ENCODE measurements at places on chromosomes 5 and 9.

DNA sequence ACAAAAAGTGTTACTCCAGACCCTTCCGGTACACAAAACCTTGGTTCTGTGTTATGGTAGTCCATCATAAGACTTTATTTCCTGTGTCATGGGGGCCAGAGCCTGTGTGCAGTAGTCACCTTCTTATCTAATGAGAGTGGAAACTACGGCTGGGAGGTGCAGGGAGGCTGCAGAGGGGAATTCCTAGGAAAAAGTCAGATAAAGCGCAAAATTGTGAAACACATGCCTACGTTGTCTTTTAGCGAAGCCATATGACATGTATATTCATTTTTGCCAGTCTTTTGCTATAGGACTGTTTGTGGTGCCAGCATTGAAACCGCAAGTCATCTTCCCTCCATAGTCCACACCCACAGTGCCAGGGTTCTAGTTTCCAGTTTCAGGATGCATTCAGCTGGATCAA, 80.7 kb downstream of the PPARGC1B start:
- DNase-seq, result no peak

GRCh38 chr5:83312663-83313062, 158.9 kb upstream of the VCAN start:
- DNase-seq, result no peak

- DNase-seq, result no peak
Observed at GRCh38 chr5:181131514-181131913, 545 bp upstream of the OR2V1 start.

DNA sequence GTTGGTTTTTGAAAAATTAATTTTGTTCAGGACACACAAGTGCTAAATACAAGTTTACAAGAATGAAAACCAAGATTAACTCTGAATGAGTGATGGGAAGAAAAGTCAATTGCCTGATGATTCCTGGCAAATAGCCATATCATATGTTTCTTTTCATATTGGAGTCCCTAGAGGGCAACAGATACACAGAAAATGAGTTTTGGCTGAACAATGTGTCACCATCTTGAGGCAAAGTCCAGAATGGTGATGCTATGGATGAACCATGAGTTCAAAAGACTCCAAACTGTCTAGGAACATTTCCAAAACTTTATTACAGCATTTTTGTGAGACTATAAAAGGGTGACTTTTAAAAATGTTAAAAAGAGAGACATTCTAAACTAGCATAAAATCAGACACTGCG, 382.9 kb downstream of the TMEM161B start:
- no peak for DNase-seq

DNA sequence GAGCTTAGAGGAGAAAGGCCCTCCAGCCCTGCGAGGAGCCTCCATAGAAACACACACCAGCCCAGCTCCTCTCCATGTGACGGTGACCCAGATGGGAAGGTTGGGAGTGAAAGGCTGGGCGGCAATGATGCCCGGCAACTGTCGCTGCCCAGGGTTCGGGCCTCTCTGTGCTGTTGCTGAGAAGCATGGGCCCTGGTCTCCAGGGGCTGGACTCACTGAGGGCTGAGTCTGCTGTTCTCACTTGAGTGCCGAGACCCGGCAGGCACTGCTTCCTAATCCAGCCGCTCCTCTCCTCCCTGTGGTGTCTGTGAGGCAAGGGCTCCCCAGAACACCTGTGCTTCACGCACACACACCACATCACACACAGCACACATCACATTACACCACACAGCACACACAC, 493.6 kb downstream of the GADD45G start:
- DNase-seq, result no peak

DNA sequence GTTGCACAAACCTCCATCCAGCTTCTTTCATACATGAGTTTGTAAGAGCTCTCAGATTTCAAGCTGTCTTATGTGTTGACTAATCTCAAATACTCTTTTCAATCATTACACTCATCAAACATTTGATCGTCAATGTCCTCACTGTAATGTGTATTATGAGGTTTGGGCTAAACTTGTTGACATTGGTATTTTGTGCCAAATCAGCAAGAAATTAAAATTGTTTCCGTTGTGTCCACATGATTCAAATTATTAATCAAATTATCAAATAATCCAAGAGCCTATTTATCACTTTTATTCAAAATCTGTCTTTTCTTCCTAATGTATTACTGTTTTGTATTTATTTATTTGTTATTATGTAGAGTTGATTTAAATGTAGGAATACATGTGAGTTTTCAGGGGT, 283.4 kb downstream of the GAS1 start:
- DNase-seq, result no peak

GRCh38 chr9:84554069-84554664, 115.4 kb upstream of the NTRK2 start:
- DNase-seq, result no peak

- DNase-seq, result no peak
Observed at GRCh38 chr5:124956471-124957029, 210.1 kb upstream of the ZNF608 start.

DNA sequence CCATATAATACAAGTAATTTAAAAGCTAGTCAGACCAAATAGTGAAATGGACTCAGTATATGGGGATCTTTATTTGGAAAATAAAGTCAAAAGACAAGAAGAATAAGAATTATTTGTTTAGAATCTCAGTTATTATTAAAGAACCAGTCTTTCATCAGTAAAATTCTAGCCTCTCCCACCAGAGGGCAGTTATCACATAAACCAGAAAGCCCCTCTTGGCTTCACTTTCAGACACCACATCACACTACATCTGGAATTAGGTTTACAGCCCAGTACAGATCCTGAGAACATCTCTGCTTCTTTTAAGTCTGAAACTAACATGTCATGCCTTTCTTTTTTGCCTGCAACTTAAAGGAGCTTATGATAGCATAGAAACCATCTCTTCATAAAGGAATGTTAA, 12.2 kb upstream of the HSPB3 start:
- DNase-seq, result no peak

DNA sequence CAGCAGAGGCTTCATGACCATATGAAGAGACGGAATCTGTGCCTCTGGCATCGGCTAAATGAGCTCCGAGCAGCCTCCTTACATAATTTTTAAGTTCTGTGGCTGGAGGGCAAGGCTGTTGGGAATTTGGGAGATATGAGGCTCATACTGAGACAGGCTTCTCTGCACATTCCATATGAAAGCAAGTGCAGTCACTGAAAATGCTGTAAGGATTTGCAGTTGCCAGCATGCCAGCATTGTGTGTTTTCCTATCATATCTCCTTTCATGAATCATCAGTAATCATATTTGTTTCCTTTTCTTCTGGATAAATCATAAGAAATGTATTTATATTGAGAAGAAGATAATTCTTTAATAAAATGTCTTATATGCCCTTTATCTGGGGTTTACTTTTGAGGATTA, 775.4 kb downstream of the SEMA5A start:
- no peak for DNase-seq

- no peak for DNase-seq
Observed at GRCh38 chr5:154409230-154409840, 36.5 kb upstream of the SAP30L start.

- DNase-seq, result no peak
Observed at GRCh38 chr5:6372251-6373080, 5.9 kb downstream of the MED10 start.

DNA sequence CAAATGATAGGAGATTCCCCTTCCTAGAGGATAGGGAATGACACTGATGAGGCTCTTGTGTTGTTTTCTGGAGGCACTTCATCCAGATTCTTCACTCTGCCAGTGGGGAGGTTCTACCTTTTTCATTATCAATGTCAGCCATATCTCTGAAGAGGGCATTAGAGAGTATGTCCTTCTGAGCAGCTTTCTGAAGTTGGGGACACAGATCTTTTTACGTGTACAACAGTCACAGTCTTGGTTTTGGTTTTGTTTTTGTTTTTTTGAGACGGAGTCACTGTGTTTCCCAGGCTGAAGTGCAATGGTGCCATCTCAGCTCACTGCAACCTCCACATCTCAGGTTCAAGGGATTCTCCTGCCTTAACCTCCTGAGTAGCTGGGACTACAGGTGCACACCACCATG, 22.6 kb downstream of the CENPH start:
- DNase-seq, result no peak

DNA sequence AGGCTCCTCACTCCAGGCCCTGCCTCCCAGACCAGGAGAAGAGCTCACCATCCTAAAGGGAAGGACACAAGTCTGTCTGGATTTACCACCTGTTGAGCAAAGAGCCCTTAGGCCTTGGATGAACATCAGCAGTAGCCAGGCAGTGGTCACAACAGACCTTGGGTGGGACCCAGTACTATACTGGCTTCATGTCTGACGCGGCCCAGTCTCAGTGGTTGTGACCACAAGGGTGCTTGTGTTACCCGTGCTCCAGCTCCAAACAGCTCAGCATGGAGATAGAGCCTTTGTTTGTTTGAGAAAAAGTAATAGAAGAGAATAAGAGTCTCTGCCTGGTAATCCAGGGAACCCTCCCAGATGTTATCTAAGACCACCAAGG, 617.4 kb downstream of the BRINP1 start:
- no peak for DNase-seq

- no peak for DNase-seq
Observed at GRCh38 chr5:150147670-150148069, 8.0 kb downstream of the PDGFRB start.

DNA sequence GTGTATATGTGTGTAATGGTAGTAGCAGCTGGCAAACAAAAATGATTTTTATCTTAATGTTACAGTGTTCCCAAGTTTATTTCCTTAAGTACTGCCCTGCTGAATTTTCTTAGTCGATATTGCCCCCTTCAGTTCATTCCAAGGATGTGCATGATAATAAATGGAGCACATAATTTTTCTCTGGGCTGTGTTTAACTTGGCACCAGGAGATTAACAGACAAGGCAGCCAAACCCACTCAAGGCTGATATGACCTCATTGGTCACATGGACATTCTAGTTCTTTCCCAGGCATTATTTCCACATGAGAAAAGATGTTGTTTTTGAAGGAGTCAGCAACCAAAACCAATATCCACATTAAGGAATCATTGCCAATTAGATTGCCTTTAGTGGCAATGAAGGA, 61.8 kb downstream of the COX7C start:
- no peak for DNase-seq

GRCh38 chr9:95175523-95175922, 142.0 kb downstream of the FANCC start:
- no peak for DNase-seq

GRCh38 chr5:156147944-156148285, 179.0 kb upstream of the SGCD start:
- DNase-seq, result no peak

DNA sequence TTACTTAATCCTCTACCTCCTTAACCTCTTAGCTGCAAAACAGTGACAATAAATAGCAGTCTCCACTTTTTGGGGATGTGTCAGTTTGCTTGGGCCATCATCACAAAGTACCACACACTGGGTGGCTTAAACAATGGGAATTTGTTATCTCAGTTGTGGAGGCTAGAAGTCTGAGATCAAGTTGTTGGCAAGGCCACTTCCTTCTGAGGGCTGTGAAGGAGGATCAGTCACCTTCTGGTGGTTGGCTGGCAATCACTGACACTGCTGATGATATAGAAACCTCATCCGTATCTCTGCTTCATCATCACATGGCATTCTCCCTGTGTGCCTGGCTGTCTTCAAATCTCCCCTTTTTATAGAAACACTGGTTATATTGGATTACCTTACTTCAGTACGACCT, 187.1 kb upstream of the TBC1D2 start:
- DNase-seq, result no peak

- DNase-seq, result no peak
Observed at GRCh38 chr5:74535926-74536325, 104.6 kb downstream of the ENC1 start.

GRCh38 chr5:14401639-14402038, 180.0 kb upstream of the OTULINL start:
- DNase-seq, result no peak

DNA sequence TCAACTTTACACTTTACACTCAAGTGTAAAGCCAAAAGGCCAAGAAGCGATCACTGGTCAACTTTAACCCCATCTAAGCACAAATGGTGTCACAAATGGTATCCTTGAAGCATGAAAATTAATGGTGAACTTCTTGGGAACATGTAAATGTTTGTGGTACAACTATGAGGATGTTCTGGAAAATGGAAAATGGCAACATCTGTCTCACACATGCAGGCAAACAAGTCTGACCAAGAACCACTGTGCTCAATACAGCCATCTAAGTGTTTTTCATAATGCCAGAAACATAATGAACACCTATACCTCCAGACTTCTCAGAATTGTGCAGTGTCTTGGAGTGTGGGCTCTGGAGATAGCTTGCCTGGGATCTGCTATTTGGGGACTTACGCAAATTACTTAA, 171.0 kb downstream of the GLIS3 start:
- no peak for DNase-seq

GRCh38 chr5:153515301-153515700, 24.8 kb downstream of the GRIA1 start:
- no peak for DNase-seq

DNA sequence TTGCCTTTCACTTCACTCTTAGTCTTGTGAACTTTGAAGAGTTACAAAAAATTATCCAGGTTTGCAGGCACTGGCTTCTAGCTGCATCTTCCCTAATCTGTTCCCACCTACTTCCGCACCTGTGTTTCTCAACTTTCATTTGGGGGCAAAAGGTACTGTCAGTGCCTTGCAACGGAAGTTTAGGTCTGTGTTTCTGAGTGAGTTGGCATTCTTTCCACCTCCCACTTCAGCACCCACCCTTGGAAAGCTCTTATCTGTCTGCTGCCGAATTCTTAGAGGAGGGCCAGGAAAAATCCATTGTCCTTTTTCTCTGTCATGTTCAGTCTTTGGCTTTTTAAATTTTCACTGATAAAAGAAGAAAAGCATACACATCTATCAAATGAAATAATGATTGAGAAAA, 89.7 kb upstream of the RASGRF2 start:
- no peak for DNase-seq

GRCh38 chr9:78707481-78707991, 410.6 kb downstream of the PSAT1 start:
- no peak for DNase-seq

GRCh38 chr9:20749496-20750198, 65.6 kb downstream of the FOCAD start:
- DNase-seq, result no peak

DNA sequence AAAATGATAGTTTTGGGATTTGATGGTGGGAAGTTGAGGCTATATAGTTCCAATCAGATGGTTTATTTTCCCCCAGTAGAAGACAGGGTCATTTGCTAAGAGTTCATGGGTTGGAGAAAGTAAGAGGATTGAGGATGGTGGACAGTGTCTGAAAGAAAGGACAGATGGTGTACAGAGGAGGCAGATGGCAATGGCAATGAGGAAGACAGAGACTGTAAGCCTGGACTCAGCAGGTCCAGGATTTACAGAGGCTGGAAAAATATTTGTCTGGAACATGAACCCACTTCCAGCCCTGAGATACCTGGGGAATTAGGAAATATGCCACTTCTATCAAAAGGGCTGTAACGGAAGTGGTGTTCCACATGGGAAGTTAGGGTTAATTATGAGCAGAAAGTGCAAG, 84.5 kb downstream of the PCSK1 start:
- DNase-seq, result no peak

DNA sequence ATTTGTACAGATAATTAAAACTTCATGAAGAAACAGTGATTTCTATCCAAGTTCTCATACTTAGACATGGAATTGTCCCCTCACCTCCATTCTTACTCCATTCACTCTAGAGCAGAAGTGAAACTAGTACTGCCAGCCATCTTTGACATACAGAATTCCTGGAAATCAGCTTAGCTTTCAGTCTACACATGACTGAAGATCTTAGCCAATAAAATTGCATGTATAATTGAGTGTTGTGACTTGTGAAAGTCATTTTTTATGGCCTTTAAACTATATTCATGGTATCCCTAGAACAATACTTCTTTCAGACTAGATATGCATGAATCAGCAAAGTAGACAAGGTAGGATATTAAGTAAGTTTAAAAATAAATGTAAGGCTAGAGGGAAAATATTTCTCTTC, 705.2 kb upstream of the ZNF608 start:
- DNase-seq, result no peak

GRCh38 chr9:30771163-30771708, 1613.2 kb upstream of the ACO1 start:
- DNase-seq, result no peak

All from stimulated activated CD4-positive, alpha-beta T cell treated with anti-CD3 and anti-CD28 coated beads, Interleukin-1b, Interleukin-23, amount 100 ng/mL, for 1 hour (primary cell).